ENCODE measurements at places on chromosomes 4 and X.

GRCh38 chrX:115493015-115493414, 68.0 kb upstream of the PLS3 start:
- no peak for DNase-seq

DNA sequence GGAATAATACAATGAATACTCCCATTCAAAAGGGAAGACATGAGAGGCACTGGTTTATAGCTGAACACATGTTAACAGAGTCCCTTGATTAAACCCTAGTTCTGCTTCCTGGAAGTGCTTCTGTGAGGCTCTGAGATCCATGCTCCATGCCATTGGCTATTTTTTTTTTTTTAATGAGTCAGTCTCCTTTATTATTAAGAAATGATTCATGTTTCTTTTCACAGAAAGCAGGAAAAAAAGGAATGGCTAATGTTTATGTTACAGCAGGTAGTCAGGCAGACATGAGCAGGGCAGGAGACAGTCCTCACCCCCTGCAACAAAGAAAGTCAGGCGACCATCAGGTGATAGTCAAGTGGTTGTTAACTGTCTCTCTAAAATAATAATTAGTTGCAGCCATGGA, 598.7 kb downstream of the EPHA5 start:
- DNase-seq, result no peak

GRCh38 chr4:185209031-185209851, at the start of gene SNX25:
SNX25 (plus strand) TSS chr4:185209598; CDS start chr4:185209827, 229 bp downstream.
- peak; percentile 82 for DNase-seq

DNA sequence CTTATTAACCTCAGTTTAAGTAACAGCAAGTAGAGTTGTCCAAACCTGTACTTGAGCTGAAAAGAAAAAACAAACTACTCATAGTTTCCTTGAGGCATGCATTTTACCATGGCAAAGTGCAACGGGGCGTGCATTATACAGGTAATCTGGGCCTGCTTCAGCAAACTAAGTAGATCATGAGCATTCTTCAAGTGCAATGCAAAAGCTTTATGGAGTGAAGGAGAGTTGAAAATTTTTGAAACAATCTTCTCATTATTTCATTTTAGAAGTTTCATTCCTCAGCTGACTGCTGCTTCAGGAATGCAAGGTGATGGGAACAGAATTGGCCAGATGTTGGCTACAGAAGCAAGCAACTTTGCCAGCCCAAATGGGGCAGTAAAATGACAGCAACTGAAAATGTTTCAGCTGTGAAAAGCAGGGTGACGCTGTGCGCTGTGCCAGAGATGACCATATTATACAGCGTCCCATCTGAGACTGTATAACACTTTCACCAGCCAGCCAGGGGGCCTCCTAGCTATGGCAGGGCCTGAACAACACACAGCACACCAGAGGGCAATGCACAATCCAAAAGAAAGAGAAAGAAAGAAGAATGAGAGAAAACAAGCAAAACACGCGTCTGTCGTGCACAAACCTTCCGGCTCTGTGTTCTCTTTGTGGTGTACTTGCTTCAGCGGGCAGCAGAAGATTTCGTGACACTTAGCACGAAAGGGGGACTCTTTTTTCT, 145.5 kb upstream of the FGF13 start:
- no peak for DNase-seq

- DNase-seq, result no peak
These were observed 344.3 kb downstream of the BCOR start for GRCh38 chrX:39753293-39753996.

DNA sequence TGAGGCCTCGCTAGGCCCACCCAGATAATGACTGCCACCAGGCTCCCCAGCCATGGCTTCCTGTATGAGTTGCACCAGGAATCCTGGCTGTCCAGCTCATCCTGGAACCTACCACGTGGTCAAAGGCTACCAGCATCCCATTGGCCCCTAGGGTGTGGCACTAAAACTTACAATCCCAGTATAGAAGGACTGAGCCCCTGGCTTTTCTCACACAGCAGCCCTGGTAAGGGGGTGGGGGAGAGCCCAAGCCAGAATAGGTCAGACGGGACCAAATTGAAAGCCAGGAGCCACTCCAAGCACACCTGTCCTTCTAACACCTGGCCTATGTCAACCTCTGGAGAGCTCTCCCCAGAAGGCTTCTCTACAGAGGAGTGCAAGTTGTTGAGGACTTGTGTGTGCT, 269.3 kb upstream of the AGTR2 start:
- DNase-seq, result no peak

DNA sequence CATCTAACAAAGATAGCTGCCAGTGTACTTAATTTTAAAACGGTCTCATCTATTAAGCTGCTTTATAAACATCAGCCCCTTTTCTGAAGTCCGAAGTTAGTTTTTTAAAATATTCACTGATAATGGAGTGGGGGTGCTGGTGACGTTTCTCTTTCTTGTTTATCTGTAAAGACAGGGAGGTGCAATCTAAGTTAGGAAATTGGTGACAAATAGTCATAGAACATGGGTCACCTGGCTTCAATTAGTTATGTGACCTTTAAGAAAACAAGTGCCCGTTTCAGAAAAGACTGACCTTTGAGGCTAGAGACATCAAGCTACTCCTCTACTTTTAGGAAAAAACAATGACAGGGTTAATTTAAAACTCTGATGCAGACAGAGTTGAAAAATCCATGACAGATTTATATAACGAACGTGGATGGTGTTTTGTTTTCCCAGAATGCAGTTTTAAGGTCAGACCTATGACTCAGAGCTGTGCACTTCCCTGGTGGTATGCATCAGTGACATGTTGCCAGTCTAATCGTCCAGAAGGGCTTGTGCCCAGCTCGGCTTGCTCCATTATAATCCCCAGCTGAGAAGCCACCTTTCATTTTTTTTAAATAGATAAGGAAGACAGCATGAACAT, 38.2 kb downstream of the FHL1 start:
- no peak for DNase-seq

- no peak for DNase-seq
These were observed 83.2 kb upstream of the USP9X start for GRCh38 chrX:41002026-41002425.

DNA sequence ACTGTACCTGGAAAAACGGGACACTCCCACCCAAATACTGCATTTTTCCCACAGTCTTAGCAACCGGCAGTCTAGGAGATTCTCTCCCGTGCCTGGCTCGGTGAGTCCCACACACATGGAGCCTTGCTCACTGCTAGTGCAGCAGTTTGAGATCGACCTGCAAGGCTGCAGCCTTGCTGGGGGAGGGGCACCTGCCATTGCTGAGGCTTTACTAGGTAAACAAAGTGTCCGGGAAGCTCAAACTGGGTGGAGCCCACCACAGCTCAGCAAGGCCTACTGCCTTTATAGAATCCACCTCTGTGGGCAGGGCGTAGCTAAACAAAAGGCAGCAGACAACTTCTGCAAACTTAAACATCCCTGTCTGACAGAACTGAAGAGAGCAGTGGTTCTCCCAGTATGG, 205.2 kb downstream of the CHIC1 start:
- DNase-seq, result no peak

DNA sequence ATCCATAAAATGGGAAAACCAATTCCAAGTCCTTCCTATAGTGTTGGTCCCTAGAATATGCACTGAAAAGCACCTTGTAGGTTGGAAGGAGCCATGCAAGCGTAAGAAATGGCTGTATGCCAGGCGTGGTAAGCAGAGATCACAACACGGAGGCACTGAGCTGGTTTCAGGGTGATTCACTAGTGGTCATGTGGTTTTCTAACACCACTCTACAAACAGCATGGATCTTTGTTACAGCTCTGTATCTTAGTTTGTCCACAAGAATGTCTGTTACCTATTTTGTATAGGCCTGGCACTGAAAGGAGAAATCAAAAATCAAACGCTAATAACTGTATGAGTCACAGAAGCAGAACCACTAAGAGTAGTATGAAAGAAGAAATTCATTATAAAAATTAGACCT, 71.9 kb downstream of the MAGEB17 start:
- DNase-seq, result no peak

GRCh38 chr4:188854436-188854835, 715.2 kb downstream of the TRIML1 start:
- no peak for DNase-seq

DNA sequence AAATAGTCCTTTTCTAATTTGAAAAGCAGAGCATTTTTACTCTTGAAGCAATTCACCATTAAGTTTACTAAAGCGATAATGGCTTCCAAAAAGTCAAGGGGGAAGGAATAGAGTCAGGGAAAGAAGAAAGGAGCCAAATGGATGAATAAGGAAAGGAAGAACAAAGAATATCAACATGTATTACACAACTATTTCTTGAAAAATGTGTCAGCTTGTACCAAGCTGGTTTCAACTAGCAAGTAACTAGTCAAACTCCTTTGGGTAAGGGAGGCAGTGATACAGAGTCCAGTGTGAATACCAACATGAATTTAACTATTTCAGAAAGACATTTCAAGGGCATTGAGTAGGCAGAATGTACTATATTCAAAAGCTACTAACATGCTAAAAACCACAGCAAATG, 112.1 kb downstream of the ARHGAP6 start:
- no peak for DNase-seq

- DNase-seq, result peak; percentile 26
These were observed 1199.1 kb downstream of the ADGRL3 start for GRCh38 chr4:62399242-62399641.

- DNase-seq, result no peak
These were observed 159.3 kb downstream of the PTCHD1 start for GRCh38 chrX:23493941-23494374.

DNA sequence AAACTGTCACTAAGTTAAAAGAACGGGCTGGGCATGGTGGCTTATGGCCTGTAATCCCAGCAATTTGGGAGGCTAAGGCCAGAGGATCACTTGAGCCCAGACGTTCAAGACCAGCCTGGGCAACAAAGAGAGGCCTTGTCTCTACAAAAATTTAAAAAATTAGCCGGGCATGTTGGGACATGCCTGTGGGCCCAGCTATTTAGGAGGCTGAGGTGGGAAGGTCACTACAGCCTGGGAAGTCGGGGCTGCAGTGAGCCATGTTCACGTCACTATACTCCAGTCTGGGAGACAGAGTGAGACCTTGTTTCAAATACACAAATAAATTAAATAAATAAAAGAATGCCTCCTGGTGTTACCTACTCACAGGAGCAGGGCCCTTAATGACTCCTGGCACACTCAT, 69.5 kb downstream of the APBB2 start:
- no peak for DNase-seq

- DNase-seq, result no peak
These were observed 178.2 kb downstream of the HS3ST1 start for GRCh38 chr4:11250510-11250909.

- no peak for DNase-seq
These were observed 39.3 kb downstream of the TASL start for GRCh38 chrX:30538271-30538670.

DNA sequence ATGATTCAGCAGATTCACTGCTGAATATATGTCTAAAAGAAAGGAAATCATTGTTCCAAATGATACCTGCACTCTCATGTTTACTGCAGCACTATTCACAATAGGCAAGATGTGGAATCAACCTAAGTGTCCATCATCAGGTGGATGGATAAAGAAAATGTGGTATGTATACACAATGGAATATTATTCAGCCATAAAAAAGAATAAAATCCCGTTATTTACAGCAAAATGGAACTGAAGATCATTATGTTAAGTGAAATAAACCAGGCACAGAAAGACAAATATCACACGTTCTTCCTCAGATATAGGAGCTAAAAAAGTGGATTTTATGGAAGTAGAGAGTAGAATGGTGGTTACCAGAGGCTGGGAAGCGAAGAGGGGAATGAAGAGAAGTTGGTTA, 130.4 kb downstream of the STIM2 start:
- no peak for DNase-seq

GRCh38 chrX:9597361-9598035, 132.6 kb downstream of the TBL1X start:
- no peak for DNase-seq

DNA sequence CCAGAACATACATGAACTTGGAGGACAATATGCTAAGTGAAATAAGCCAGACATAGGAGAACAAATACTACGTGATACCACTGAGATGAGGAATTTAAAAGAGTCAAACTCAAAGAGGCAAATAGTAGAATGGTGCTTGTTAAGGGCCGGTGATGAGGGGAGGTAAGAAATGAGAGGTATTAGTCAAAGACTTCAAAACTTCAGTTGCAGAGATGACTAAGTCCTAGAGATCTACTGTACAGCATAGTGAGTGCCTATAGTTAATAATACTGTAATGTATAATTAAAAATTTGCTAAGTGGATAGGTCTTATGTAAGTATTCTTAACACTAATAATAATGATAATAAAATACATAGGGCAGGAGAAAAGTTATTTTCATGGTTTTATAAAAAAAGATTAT, 126.9 kb upstream of the VEGFC start:
- no peak for DNase-seq

GRCh38 chrX:45621376-45622041, 420.8 kb upstream of the DIPK2B start:
- DNase-seq, result no peak

DNA sequence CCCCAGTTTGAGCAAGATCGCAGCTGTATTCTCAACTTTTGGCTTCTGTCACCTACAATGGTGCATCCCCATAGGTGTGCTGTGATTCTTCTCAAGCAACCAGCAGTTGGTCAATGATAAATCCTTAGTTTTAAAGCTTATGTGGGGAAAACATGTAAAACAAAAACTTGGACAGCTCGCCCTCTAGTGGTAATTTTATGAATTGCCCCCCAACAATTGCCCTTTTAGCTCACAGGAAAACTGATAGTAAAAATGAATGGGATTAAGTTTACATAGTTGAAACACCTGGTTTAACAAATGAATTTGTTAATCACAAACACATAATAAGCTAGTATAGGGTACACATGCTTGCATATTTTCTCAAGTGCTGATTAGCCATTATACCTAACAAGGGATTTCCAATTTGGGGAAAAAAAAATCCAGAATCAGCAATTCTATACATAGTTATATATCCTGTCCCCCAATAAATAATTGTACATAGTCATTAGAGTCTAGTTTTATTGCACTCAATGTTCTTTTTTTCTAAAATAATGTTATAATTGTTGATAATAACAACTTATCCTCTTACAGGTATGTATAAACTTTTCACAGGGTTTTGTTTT, 30.1 kb downstream of the TEX13A start:
- DNase-seq, result no peak

DNA sequence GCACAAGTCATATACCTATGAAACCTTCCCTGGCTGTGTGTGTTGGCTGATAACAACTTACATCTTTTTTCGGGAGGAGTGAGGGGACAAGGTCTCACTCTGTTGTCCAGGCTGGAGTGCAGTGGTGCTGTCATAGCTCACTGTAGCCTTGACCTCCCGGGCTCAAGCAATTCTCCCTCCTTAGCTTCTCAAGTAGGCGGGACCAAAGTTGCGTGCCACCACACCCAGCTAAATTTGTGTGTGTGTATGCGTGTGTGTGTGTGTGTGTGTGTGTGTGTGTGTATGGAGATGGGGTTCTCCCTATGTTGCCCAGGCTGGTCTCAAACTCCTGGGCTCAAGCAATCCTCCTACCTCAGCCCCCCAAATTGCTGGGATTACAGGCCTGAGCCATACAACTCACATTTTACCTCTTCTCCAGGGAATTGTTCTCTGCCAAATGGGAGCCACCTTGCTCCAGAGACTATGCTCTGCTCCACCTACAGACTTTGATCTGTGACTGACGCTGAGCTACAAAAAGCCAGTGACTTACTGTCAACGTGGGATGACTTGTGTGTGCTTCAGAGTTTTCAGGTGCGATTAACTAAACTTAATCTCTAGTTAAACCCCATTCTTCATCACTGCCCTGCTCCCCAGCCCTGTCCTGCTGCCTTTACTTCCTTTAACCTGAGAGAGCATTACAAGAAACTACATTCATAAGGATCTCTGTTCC, 2.0 kb upstream of the BEX4 start:
- no peak for DNase-seq

- no peak for DNase-seq
These were observed 334.9 kb upstream of the GATB start for GRCh38 chr4:152095701-152096070.

All from T-helper 2 cell (primary cell).